ENCODE measurements at places on chromosomes 4 and X.

- DNase-seq = peak; percentile 2
These were observed 25.8 kb upstream of the KLHL34 start for GRCh38 chrX:21683941-21684340.

DNA sequence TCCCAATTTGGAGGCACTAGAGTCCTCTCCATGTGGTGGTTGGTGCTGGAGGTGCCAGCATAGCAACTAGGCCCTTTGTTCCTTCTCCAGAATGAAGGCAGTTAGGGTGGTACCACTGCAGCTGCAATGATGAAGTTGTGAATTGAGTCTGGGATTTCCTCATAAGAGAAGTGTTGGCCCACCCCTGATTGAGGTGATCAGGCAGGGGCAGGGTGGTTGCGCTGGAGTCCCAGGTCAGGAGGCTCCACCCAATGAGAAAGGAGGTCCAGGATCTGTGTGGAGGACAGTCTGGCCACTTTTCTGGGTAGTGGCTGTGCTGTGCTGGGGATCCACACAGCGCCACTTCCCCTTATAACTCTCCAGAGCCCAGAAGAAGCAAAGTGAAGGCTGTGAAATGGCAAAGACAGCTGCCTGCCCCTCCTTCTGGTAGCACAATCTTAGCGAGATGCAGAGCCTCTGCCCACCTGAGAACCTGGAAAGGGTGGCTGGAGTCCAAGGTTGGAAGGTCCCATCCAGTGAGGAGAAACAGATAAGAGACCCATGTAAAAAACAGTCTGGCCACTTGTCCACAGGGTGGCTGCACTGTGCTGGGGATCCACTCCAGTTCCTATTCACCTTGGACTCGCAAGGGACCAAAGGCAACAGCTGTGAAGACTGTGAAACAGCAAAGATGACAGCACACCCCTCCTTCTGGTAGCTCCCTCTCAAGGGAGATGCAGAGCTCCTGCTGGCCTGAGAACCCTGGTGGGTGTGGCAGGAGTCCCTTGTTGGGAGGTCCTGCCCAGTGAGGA lies 124.6 kb downstream of the RRAGB start:
- no peak for DNase-seq

- no peak for DNase-seq
These were observed 37.0 kb downstream of the SPRY1 start for GRCh38 chr4:123433573-123433972.

GRCh38 chrX:109841869-109842579 lies 109.0 kb upstream of the ACSL4 start:
- no peak for DNase-seq

DNA sequence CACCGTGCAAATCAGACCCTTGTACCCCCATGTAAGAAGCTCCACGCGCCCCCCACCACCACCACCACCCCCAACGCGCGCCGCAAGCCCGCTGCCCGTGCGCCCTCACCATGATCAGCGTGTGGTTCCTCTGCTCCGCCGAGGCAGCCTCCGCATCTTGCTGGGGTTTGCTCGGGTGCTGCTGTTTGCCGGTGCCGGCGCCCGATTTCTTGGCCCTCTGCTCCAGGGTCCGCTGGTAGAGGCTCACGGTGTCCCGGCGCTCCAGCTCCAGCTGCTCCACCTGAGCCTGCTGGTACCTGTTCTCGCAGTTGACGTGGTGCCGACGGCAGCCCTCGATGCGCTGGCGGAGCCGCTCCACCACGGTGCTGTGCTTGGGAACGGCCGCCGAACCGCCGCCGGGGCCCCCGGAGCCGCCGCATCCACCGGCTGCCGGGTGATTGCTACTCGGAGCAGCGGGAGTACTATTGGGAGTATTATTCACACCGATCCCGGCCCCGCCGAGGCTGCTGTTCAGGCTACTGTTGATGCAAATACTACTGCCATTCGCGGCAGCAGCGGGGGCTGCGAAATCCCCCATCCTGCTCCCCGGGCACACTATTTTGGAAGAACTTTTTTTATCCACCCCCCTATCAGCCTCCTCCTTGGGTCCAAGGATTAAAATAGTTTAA lies 1.1 kb downstream of the MAML3 start:
- DNase-seq = peak; percentile 40
